Ovary (tissue), 10 donors: ENCODE measurements at places on chromosomes 16 and 17. TPM values are rescaled to one million over a fixed set of nuclear protein-coding genes. Genes with fewer than 3 reads are reported as not detected.

- DNase-seq, result no peak
These were observed 104.6 kb upstream of the CACNG3 start for GRCh38 chr16:24151482-24151939.

- DNase-seq, result no peak
These were observed 127.3 kb upstream of the NUDT7 start for GRCh38 chr16:77594799-77595596.

GRCh38 chr17:81994593-81995462, 17.4 kb downstream of the ASPSCR1 start:
- DNase-seq, result no peak

- no peak for DNase-seq
These were observed 424.0 kb downstream of the SHISA9 start for GRCh38 chr16:13325396-13325795.

The HP gene
- 12.0 TPM for total RNA-seq
